ENCODE measurements at places on chromosomes 16 and 17.

DNA sequence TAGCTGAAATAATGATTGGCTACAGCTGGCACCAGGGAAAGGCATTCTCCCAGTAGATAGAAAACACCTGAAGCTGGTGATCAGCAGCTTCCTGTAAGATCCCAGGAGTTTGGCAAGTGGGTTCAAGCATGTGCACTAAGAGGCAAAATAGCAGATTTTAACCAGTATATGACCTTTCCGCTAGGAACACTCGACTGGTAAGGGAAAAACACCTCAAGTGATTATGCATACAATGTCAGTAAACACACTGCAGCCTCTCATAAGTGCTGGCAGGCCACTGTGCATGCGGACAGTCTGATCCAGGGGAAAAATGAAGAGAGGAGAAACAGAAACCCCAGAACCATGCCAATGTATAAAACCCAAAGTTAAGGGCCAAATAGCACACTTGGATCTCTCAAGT, 49.0 kb upstream of the HLF start:
- DNase-seq, result no peak

- DNase-seq, result peak; percentile 64
Measured at GRCh38 chr16:2194852-2195321, 1.5 kb downstream of the CASKIN1 start.

GRCh38 chr16:445566-445965, 20.1 kb downstream of the RAB11FIP3 start:
- DNase-seq, result no peak

DNA sequence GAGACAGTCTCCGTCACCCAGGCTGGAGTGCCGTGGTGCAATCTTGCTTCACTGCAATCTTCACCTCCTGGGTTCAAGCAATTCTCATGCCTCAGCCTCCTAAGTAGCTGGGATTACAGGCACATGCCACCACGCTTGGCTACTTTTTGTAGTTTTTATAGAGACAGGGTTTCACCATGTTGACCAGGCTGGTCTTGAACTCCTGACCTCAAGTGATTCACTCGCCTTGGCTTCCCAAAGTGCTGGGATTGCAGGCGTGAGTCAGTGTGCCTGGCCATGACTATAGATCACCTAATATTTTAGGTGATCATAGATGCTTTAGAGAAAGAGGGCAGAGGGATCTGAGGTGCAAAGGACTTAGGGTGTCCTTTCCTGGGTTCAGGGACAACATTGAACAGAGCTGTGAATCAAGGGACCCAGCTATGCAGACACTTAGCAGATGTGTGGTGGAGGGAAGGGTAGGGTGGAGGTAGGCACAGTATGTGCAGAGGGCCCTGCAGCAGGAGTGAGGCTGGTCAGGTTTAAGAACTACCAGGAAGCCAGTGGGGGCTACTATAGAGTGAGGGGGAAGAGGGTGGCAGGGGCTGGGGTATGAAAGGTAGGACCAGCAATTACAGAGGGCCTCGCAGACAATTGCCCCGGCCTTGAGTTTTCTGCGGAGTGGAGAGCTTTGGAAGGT, 116.5 kb downstream of the CMIP start:
- DNase-seq, result no peak

DNA sequence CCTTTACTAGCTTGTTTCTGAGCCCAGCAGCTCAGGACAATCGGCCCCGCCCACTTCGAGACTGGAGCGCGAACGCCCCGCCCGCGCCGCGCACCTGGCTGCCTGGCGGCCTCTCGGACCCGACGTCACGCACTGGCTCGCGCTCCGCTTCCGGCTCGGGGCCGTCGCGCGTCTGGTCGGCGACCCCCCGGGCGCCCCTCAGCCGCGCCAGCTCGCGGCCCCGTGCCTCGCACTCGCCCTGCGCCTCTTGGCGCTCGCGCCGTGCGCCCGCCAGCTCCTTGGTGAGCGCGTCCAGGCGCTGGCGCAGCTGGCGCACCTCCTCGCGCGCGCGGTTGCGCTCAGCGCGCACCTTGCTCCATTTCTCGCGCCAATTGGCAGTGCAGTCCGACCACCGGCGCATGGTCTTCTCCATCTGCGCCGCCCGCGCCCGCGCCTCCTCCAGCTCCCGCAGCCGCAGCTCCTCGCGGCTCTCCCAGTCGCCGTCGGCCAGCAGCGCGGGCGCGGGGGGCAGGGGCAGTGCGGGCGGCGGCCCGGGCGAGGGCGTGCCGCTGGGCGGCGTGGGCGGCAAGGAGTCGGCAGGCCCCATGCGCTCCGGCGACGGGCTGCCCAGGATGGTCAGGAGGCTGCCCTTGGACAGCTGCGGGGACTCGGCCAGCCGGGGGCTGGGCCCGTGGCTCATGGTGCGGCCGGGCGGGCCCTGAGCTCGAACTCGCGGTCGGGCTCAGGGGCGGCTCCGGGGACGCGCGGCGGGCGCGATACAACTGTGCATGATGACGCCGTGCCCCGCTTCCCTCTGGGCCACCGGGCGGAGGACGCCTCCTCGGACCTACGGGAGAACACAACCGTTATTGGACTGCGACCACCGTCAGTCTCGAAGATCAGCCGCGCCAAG, 7.6 kb downstream of the CCDC102A start:
- DNase-seq, result no peak

GRCh38 chr16:84115919-84116719, 623 bp downstream of the MBTPS1 start:
- DNase-seq, result peak; percentile 72

DNA sequence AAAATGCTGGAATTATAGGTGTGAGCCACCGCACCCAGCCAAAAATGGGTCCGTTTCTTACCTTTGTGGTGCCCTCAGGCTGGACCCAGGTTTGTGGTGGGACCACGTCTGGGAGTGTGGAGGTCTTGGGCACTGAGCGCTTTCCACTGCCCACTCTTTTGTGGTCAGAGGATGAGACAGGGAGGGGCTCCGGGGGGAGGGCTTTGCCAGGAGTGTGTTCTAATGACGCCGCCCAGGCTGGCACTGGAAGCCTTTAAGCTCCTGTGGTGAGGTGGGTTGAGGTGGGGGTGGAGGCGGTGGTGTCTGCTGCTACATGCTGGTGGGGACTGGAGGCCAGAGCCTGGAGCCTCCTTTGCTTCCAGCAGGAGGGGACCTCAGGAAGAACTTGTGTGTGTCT, 12.8 kb upstream of the ADCY7 start:
- DNase-seq, result no peak

- no peak for DNase-seq
Measured at GRCh38 chr17:53039981-53040380, 782.7 kb upstream of the KIF2B start.

DNA sequence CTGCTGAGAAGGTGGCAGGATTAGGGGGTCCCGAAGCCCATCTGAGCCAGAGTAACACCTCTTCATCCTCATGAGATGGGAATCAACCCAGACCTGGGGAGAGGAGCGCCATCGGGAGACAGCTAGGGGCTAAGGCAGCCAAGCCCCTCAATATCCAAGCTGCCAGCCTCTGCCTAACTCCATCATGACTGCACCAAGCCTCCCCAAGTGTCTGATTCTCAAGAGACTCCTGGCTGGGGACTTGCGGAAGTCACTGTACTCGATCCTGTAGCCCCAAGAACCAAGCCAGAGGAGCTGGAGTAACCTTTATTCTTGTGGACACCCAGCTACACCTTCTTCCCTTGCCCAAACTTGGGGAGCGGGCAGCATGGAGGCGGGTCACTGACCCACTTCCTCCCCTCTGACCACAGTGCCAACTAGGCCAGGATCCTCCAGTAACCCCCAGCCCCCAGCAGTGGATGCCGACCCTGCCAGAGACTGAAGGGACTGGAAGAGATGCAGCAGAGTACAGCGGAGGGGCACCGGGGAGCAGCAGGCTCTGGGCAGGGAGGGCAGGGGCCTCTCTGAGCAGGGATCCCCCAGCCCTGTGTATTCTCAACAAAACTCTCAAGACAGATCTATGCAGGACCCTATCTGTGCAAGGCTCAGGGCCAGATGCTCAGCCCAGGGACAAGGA, 13.3 kb downstream of the HDAC5 start:
- DNase-seq, result no peak

GRCh38 chr17:57811638-57812280, 38.1 kb downstream of the MRPS23 start:
- no peak for DNase-seq

GRCh38 chr16:70735141-70735979, 49.5 kb upstream of the MTSS2 start:
- no peak for DNase-seq

All from eye (tissue), 1 donor.